CD4-positive, alpha-beta T cell treated with Interleukin-12 subunit alpha and Interleukin-12 subunit beta, for 1 hour (primary cell): ENCODE measurements at places on chromosomes 6 and 20.

DNA sequence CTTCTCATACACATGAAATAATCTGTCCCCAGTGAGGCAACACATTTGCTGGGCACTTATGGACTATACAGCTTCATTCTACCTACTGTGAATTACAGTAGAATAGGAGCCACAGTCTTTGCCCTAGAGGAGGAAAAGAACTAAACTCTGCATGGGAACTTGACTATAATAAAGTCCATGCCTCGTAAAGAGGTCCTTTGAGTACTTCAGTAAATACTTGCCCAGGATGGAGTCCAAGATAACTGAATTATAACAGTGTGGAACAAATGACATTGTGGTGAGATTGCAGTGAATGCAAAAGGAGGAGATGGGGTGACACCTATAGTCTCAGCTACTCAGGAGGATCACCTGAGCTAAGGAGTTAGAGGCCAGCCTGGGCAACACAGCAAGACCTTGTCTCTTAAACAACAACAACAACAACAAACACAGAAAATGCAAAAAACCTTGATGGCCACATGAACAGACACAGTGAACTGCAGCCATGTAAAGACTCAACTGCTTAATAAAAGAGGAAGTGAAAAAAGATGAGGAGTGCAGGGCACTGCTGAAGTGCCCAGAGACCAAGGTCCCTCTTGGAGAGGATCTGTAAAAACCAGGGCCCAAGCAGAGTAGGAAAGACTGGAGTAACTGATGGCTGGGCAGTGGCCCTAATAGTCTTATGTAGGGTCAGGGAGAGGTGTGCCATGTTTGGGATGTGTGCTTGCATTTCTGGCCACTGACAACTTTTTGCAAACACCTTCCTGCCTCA, 3.7 kb downstream of the MRPS18A start:
- DNase-seq = no peak

GRCh38 chr6:42374018-42374669, 77.6 kb downstream of the TRERF1 start:
- DNase-seq = peak; percentile 39

GRCh38 chr6:7155871-7156579, 48.3 kb downstream of the RREB1 start:
- DNase-seq = no peak

DNA sequence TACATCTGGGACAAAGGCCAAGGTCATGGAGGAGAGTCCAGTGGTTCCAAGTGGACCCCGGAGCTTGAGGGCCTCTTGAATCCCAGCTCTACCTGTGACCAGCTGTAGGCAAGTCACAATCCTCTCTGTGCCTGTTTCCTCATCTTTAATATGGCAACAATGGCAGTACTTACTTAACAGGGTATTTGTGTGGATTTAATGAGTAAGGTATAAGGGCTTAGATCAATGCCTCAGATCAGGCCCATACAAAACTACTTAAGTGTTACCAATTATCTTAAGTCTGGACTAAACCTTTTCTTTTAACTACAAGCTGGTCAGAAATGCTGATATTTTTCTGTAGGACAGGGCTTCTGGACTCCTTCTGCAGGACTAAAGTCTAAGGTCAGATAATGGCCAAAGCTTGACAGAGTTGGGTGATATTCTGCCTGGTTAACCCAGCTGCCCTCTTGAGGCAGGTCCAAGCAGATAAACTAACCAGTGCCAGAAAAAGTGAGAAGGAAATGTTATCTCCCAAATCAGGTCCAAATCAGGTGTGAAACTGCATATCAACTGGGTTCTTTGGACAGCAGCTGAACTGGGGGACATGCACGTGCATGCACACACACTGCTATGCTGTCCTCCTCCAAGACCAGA, 2.2 kb downstream of the SULF2 start:
- no peak for DNase-seq

GRCh38 chr20:2807019-2807418, 6.6 kb upstream of the CPXM1 start:
- DNase-seq = no peak

GRCh38 chr6:40645043-40645442, 57.9 kb upstream of the LRFN2 start:
- no peak for DNase-seq

GRCh38 chr20:62557462-62557861, 81.7 kb upstream of the GATA5 start:
- no peak for DNase-seq

- no peak for DNase-seq
Measured at GRCh38 chr20:5416086-5416485, 99.3 kb upstream of the PROKR2 start.

DNA sequence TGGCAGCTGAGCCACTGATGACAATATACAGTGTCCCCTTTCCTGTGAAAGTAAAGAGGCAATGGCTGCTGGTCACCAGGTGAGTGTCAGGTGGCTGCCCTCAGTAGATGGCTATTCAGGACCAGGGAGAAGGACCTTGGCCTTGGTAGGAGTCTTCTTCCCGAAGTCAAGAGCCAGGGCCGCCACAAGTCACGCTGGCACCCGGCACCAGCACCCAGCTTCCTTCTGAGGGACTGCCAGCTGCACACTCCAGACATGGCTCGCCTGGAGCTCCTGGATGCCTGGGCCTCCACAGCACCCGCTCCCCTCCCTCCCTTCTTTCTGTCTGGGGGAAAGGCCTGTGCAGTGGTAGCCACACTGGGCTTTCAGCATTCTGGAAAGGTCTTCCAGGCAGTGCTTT, 126.9 kb downstream of the TMEM242 start:
- no peak for DNase-seq

GRCh38 chr6:107668743-107669474, 155.2 kb downstream of the SCML4 start:
- peak; percentile 9 for DNase-seq

- no peak for DNase-seq
Measured at GRCh38 chr6:150491811-150492172, 107.9 kb upstream of the PLEKHG1 start.

- DNase-seq = no peak
Measured at GRCh38 chr6:4533576-4533975, 242.6 kb upstream of the CDYL start.

- no peak for DNase-seq
Measured at GRCh38 chr6:25061289-25061936, 125.7 kb upstream of the RIPOR2 start.

- DNase-seq = peak; percentile 92
Measured at GRCh38 chr20:3811467-3812258, 8.7 kb upstream of the AP5S1 start.

DNA sequence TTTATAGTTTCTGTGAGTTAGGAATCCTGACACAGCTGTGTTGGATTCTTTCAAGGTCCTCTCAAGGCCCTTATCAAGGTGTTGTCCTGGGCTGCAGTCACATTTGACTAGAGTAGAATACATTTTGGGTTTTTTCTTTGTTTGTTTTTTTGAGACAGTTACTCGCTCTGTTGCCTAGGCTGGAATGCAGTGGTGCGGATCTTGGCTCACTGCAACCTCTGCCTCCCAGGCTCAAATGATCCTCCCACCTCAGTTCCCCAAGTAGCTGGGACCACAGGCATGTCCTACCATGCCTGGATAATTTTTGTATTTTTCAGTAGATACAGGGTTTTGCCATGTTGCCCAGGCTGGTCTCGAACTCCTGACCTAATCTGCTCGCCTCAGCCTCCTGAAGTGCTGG, 15.7 kb downstream of the NFYA start:
- no peak for DNase-seq

DNA sequence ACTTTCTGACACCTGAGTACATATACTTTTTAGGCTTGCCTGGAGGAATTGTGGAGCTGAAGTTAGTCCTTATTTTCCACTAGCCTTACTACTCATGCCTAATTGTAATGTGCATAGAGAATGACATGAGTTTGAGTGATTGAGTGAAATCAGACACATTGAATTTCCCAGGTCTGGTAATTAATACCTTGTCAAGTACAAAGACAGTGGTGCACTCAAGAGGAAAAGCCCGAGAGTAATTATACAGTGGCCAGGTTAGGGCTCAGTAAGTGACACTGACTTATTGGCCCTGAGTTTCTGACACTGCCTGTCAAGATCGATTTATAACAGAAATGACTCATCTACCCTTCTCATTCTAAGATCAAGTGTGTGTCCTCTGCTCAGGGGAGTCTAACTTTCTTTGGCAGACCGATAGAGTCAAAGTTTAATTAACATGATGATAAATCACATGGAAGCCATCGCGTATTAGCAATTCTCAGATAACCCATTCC, 288.3 kb downstream of the TPBG start:
- DNase-seq = no peak

- DNase-seq = no peak
Measured at GRCh38 chr6:161137839-161138542, 135.9 kb downstream of the AGPAT4 start.

GRCh38 chr6:159249752-159250151, 80.6 kb downstream of the FNDC1 start:
- no peak for DNase-seq

GRCh38 chr6:158125271-158125670, 42.8 kb downstream of the SERAC1 start:
- DNase-seq = no peak

- no peak for DNase-seq
Measured at GRCh38 chr6:96844530-96844929, 7.3 kb upstream of the GPR63 start.

DNA sequence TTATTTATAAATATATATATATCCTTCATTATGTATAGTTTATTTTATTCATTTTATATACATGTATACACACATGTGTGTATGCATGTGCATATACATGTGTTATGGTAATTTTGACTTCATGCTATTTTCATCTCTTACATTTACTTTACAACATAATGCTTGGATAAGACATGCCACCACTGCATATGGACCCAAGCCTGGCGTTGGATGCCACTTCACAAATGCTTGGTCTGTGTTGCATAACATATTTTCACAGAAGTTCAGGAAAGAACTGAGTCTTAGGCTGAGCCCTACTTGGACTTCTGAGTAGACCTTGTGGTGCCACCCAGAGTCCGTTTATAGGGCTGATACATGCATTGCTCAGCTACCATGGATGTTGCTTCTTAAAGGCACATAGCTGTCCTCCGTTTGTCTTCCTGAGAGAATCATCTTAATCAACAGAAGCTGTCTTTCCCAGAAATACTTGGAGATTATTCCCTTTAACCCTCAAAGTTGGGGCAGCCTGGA, 337.8 kb downstream of the BTBD3 start:
- DNase-seq = no peak

DNA sequence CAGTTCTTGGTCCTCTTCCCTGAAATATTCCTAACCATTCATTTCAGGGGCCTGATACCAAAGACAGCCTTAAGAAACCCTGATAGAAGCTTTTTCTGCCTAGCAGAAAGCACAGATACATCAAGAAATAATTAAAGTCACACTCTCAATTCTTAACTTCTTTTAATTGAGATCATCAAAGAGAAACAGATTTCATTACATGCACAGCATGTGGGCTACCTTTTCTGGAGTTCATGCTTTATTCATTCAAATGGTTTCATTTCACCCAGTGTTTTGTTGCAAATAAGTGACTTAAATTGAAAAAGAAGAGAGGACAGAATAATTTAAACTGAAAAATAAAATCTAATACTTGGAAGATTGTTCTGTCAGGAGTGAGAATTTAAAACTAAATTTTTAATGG, 192.6 kb upstream of the GGTLC1 start:
- no peak for DNase-seq

- DNase-seq = no peak
Measured at GRCh38 chr6:25127076-25127837, 151.9 kb upstream of the CARMIL1 start.
